ENCODE measurements at places on chromosomes 3 and 15. TPM values are rescaled to one million over a fixed set of nuclear protein-coding genes. Genes with fewer than 3 reads are reported as not detected.

GOLGA6L4 gene
- 3.9 TPM for total RNA-seq

DNA sequence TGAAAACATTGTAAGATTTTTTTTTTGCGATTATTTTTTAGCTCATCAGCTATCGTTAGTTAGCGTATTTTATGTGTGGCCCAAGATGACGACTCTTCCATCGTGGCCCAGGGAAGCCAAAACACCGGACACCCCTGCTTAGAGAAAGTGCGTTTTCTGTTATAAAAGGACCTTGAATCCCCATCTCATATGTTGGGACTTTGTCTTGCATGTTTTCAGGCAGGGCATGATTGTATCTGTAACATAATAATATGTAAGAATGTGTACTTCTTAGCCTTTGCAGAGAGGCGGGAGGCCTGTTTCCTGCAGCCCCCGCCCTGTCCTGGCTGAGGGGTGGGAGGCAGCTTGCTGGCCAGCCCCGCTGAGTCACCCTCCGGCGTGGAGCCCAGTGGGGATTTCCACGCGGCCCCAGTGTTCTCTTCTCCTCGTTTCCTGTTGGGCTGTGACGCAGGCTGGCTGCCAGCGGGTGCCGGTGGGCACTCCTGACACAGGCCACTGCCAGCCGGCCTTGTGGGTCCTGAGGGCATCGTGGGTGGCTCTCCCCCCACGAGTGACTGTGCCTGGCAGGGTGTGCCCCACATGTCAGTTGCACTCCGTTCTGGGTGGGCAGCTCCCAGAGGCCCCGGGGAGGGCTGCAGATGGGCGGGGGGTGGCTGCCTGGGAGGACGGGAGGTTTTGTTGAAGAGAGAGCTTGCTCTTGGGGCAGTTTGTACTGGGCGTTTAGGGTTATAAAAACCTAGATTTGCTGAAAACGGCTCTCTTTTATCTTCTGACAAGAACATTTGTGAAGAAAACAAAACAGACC lies 55.6 kb downstream of the SMAD3 start:
- peaks cover 83% of the 10 kb centered on the region for H3K4me1 ChIP-seq
- peak overlapping the region; percentile 90 for H3K27ac ChIP-seq
- no peaks in the 10 kb centered on the region for H3K27me3 ChIP-seq
- peak overlapping the region; percentile 21 for H3K4me3 ChIP-seq
- peaks cover 12% of the 10 kb centered on the region for H3K36me3 ChIP-seq

PDZRN3 gene
- total RNA-seq: not detected

SLC6A20 gene
- 0.32 TPM for total RNA-seq

- H3K27me3 ChIP-seq: no peaks in the 10 kb centered on the region
- no peaks in the 10 kb centered on the region for H3K36me3 ChIP-seq
- H3K4me3 ChIP-seq: no peak overlapping the region
- no peak overlapping the region for H3K27ac ChIP-seq
Observed at GRCh38 chr15:45849136-45849535, 214.3 kb downstream of the SQOR start.

GRCh38 chr3:64440498-64440897 lies 215.2 kb upstream of the PRICKLE2 start:
- H3K27me3 ChIP-seq: peaks cover 11% of the 10 kb centered on the region
- H3K4me1 ChIP-seq: no peaks in the 10 kb centered on the region
- H3K36me3 ChIP-seq: no peaks in the 10 kb centered on the region
- DNase-seq: no peak
- no peak overlapping the region for H3K27ac ChIP-seq
- H3K4me3 ChIP-seq: no peak overlapping the region

DNA sequence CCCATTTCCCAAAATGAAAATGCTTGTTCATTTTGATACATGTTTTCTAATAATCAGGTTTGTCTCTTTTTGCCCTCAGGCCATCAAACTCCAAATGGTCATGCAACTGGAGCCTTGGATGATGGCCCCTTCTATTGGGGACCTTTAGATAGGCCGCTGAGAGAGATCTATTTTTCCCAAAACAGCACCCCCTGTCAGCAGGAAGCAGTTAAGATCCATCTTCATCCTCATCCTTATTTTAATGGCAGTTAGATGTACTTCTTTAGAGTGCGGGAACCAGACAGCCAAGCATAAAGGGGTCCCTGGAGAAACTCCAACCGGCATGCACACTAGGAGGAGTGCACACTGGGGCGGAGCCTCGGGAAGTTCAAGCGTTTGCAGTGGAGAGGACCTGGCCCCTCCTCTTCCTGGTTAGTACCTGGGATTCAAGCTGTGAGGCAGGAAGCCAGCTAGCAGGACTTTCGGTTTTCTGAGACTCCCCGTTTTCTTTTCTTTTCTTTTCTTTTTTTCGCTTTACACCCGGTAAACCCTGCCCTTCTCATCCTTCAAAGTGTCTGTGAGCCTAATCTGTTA lies 31.9 kb upstream of the STRIT1 start:
- no peak overlapping the region for H3K27ac ChIP-seq
- no peak for DNase-seq
- no peaks in the 10 kb centered on the region for H3K27me3 ChIP-seq
- no peaks in the 10 kb centered on the region for H3K36me3 ChIP-seq
- H3K4me1 ChIP-seq: no peaks in the 10 kb centered on the region

DNA sequence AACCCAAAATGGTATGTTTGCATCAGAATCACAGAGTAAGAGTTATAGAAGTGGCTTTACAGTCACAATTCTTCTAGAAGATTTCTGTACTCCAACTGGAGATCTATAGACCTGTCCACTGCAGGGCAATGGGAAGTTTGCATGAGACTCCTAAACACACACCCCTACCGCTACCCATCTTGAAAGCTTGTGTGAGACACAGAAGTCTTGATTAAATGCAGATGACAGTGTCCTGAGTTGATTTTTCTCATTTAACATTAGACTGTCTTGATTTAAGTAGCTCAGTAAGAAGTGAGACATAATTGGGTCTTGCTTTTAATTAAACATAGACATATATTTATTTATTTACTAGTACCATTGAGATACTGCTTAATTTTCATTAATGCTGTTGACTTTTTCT lies 54.4 kb downstream of the CD47 start:
- H3K27ac ChIP-seq: peak overlapping the region; percentile 70
- no peaks in the 10 kb centered on the region for H3K36me3 ChIP-seq
- peaks cover 21% of the 10 kb centered on the region for H3K4me1 ChIP-seq
- no peak overlapping the region for H3K4me3 ChIP-seq

CCR9 gene
- total RNA-seq: 0.76 TPM

- H3K36me3 ChIP-seq: no peaks in the 10 kb centered on the region
- no peak overlapping the region for H3K4me3 ChIP-seq
- no peak for DNase-seq
Observed at GRCh38 chr3:59515966-59516365, 466.1 kb upstream of the CFAP20DC start.

Measured in B cell (primary cell).